ENCODE measurements at places on chromosomes 11 and 22. TPM values are rescaled to one million over a fixed set of nuclear protein-coding genes. Genes with fewer than 3 reads are reported as not detected.
A peak's percentile ranks its signal among the peaks of the same experiment; 100 is the strongest.

The YPEL4 gene
- total RNA-seq, result 0.72 TPM

DNA sequence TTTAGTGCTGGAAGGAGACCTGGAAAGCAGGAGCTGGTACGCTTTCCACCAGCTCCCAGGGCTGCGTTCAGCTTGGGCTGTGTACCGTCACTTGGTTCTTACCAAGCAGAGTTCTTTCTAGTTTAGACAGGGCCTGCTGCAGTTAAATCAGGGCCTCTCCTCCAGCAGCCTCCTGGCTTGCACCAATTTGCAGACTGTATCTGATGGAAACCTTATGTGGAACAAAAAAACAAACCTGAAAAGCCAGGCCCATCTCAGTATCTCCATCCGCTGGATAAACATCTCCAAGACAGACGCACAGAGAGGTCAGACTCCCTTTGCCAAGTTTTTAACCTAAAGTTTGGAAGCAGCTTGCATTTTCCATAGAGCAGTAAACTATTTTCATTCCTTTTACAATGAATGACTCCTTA is 288.6 kb upstream of the SORL1-AS1 start:
- no peak for DNase-seq

The DMC1 gene
- total RNA-seq, result 3.3 TPM

GRCh38 chr11:75400146-75400865 is 988 bp downstream of the RPS3 start:
- DNase-seq, result no peak

DNA sequence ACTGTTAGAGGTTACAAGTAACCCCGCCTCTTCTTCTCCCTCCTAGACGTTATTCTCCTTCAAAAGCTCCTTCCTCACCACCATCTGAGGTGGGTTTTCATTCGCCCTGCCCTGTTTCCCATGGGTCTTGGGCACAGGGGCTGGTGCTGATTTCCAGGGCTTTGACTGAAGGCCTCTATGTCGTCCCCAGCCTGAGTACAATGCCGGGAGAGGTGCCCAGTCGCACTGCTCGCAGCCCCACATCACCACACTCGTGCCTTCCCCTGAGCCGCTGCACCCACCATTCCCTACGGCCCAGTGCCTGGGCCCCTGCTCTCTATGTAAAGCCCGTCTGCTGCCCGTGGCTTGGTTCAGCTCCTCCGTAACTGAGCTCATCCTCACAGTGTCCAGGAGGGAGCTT is 169.8 kb downstream of the DSCAML1 start:
- no peak for DNase-seq

DNA sequence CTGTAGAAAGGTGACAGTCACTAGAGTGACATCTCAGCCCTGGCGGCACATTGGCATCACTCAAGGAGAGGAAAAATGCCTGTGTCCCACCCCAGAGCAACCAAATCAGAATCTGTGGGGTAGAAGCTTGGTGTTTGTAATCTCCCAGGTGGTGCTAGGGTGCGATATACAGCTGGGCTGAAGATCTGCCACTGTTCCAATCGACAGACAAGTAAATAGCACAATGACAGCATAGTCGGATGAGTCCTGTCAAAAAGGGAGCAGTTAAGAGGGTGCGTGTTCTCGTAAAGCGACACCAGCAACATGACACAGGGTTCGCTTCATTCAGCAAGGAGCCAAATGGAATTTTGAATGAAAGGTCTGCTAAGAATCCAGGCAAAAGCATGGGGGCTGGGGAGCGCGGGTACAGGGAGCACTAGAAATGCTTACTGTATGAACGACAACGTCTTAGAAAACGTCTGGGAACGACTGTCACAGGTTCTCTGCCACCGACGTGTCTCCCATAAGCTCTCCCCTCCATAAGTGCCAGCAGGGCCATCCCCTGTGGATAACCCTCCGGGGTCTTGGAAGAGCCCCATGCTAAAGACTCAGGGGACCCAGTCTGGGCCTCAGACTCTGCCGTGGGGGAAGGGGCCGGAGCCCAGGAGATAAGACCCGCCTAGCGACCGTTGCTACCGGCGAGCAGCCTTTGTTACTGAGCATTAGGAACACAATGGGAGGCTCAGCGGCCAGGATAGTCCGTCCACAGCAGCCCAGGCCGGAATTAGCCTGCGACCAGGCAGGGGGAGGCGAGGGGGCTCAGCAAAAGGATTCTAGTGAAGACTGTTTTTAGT is 20.8 kb downstream of the ADA2 start:
- DNase-seq, result peak; percentile 19

The DDX10 gene
- 17.1 TPM for total RNA-seq

DNA sequence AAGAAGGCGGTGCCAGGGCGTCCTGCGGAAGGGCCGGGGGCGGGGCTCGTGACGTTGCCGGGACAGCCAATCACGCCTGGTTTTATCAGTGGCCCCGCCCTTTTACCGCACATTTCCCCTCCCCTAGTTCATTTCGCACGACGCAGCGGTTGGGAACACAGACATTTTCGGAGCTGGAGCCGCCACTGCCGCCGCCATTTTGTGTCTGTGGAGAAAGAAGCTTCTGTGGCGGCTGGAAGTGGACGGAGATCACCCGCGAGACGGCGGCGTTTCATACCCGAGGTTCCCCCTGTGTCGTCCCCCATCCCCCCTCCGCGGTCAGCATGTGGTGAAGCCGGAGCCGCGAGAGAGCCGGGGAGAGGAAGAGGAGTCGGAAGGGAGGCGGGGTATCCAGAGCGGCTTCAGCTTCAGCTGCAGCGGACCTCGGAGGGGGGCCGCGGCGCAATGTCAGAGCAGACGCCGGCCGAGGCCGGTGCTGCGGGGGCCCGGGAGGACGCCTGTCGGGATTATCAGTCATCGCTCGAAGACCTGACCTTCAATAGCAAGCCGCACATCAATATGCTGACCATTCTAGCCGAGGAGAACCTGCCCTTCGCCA is at the start of gene PCF11:
Gene PCF11, plus strand, starts transcription at position 136 of the 598 bp plus-strand sequence. Its CDS starts 309 bp downstream, at position 445.
- no peak for DNase-seq

The MRPL17 gene
- 29.7 TPM for total RNA-seq

GRCh38 chr22:20885557-20886323 is 26.9 kb downstream of the SNAP29 start:
- DNase-seq, result peak; percentile 94

GRCh38 chr11:104529213-104529612 is 365.3 kb upstream of the PDGFD start:
- DNase-seq, result no peak
